ENCODE measurements at places on chromosomes 7 and 10.

- DNase-seq = no peak
Observed at GRCh38 chr10:104429846-104430245, 76.2 kb downstream of the CFAP58 start.

- no peak for DNase-seq
Observed at GRCh38 chr7:158746957-158747356, 42.4 kb upstream of the NCAPG2 start.

DNA sequence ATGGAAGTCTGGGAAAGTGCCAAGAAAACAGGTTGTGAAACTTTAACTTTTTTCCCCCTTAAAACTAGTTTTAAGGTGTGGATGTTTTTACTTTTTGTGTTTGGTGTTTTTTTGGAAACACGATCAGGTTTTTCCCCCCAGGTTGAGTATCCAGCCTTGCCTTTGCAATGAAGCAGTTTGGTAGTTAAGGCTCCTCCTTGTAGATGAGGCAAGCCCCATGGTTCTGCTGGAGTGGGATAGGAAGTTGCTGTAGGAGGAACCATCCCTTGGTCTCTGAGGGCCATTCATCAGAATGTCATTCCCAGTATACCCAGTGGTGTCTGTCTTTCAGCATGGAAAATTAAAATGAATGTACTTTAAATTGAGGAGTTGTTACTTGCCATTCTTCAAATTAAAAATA is 2.7 kb downstream of the CUL1 start:
- no peak for DNase-seq

GRCh38 chr7:31056775-31057346 is 4.8 kb downstream of the ADCYAP1R1 start:
- DNase-seq = no peak

- peak; percentile 19 for DNase-seq
Observed at GRCh38 chr10:132939957-132940790, 2.2 kb downstream of the CFAP46 start.

DNA sequence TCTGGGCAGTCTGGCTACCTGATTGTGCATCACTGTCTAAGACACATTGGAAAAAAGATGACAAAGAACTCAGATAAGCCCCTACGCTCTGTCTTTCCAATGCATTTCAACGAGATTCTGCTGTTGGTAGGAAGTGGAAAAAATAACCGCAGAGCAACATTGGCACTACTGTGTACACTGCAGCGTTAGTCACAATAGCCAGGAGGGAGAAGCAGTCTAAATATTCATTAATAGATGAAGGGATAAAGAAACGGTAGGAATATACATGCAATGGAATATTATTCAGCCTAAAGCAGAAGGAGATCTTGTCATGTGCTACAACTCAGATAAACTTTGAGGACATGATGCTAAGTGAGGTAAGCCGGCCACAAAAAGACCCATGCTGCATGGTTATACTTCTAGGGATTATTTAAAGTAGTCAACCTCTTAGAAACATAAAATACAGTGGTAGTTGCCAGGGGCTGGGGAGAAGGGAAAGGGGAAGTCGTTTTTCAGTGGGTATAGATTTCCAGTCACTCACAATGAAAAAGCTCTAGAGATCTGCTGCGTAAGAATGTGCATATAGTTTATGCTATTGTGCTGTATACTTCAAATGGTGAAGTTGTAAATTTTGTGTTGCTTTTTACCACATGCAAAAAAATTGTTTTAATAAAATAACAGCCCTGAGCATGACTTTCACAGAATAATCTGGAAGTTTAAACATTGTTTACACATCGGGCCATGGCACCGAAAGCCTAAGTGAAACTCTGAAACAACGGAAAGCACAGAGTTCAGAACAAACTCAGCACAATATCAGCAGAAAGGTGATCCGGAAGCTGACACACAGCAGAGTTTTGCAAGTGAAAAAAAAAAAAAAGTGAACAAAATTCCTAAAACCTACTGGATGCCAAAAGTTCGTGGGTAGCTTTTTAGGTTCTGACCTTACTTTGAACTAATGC is 40.1 kb downstream of the ELMO1 start:
- DNase-seq = no peak

- peak; percentile 70 for DNase-seq
Observed at GRCh38 chr10:88995156-88995876, 4.7 kb downstream of the FAS start.

DNA sequence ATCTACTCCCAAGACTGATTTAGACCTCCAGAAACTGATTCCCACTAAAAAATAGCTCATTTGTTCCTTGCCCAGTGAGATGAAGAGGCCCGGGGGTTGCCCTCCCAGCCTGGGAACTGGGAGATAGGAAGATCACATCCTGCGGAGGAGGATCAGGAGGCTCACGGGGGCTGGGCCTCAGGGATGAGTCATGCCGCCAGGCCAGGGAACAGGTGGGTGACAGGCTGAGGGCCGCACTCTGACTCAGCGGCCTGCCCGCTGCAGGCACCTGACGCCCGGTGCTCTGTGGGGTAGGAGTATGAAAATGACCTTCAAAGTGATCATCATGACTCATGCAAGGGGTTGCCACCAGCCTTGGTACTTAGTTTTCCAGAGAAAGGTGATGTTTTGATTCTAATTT is 104.5 kb upstream of the ZPBP start:
- no peak for DNase-seq

DNA sequence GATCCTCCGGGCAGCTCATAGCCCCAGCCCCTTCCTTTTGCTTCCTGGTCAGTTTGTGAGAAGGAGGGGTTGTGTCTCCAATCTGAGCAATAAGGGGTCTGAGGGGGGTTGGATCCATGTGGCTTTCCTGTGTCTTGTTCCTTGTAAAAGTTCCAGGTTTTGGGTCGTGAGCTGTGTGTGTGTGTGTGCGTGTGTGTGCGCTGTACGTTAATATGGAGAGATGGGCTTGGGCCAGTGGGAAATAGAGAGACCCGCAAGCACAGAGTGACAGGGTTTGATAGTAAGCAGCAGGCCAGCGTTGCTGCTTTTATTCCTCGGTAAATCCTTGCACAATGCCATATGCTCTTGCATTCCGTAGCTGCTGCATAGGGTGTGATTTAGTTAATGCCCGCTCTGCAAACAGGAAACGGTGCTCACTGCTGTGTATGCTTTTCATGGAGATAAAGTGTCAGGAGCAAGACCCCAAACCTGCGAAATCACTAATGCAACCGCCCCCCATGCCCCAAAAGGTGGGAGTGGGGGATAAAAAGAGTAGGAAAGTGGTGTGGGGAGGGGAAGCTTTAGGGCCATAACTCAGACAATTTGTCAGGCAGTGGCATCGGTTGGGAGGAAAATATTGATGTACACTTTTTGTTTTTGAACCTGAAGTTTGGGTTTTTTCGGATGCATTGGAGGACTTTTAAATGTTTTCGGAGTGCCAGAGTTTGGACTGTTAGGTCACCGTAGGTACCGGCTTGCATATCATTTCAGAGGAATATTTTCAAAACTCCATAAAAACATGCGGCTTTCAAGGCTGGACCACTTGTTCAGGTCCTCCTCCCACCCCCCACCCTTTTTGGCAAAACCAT is 108.7 kb downstream of the TCF7L2 start:
- DNase-seq = no peak

DNA sequence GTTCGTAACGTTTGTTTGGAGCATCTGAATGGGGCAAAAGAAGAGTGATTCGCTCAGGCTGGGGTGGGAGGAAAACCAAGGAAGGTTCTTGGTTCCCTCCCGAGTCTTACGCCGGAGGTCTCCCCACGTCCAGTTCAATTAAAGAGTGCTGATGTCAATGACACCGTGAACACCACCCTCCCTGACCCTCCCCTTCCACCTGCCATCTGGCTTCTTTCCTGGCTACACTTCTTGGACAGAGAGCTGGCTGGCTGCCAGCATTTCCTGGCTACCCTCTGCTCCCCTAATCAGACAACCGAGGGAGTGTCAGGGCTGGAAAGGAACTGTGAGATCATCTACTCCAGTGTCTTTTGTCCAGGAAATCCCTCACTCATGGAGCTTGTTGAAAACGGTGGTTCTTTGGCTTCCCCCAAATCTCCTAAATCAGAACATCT is 24.1 kb upstream of the FFAR4 start:
- DNase-seq = no peak

DNA sequence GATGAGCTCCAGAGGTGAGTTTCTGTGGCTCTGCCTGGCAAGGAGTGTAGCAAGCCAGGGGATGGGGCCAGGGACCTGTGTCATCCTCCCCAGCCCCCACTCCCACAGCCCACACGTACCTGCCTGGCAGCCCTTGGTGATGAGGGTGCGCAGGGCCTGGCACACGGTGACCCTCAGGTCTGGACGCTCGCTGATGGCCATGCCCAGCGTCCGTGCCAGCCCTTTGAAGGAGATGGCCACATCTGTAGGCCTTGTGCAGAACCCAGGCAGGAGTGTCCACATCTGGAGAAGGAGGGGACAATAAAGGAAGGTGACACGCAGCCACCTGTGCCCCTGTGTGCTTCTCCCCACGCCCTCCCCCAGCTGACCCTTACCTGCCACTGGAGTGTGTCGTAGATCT is 27.7 kb downstream of the RRP12 start:
- no peak for DNase-seq

DNA sequence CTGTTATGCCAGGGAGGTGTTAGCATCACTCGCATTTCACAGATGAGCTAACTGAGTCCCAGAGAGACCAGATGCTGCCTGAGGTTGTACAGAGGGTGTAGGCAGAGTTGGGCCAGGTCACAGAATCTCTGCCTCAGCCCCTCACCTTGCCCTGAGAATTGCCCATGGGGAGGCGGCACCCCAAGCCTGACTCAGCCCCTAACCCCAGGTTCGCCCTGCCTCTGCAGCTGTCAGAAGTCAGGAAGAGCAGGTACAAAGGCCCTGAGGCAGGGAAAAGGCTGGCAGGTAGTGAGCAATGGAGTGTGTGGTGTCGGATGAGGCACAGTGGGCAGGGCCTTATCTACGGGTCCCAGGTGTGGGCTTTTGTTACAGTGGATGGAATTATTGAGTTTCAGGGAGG is 79.4 kb downstream of the MYL10 start:
- no peak for DNase-seq

GRCh38 chr7:84638339-84638697 is 443.7 kb upstream of the SEMA3A start:
- no peak for DNase-seq

- no peak for DNase-seq
Observed at GRCh38 chr7:42494199-42494710, 257.2 kb upstream of the GLI3 start.

DNA sequence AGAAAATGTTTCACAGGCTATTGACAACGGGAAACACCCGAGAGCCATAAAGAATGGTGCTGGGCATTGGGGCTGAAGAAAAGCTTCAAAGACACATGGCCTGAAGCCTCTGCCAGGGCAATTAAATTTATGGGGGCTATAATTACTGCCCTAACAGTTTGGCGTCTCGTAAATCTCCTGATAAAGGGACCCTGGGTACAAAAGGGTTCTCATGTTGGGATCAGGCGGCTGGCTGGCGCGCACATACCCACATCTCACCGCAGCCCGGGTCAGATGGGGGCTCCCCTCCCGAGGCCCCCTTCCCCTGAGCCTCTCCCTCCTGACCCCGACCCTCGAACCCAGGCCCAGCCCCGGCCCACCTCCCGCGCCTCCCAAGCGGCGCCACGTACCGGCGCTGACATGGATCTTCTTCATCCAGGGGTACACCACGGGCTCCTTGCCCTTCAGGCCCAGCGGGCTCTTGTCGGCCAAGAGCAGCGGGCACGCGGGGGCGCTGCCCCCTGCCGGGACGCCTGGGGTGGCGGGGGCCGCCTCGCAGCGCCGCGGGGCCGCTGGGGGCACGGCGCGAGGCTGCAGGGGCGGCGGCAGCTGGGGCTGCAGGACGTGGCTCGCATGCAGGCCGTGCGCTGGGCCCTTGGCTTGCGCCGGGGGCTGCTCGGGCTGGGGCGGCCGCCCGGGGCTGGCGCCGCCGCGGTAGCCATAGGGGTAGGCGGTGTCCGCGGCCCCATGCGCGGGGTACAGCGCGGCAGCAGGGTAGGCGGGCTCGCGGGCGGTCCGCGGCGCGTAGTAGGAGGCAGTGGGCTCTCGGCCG is 623 bp downstream of the HOXA4 start:
- no peak for DNase-seq

DNA sequence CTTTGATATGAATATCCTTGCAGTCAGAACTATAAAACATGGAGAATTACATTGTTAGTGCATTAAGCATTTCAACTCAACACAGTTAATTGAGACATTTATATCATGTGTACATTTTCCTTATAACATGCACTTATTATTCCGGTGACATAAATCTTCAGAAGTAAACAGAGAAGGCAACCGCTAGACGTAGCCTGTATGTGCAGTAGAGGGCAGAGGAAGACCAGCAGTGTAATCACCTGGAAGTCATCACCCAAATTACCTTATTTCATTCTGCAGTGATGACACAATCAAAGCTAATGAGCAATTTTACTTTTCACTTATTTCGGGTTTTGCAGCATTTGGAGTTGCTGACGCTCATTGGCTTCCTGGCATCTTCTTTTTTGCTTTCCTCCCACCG is 394.6 kb downstream of the SDK1 start:
- no peak for DNase-seq

DNA sequence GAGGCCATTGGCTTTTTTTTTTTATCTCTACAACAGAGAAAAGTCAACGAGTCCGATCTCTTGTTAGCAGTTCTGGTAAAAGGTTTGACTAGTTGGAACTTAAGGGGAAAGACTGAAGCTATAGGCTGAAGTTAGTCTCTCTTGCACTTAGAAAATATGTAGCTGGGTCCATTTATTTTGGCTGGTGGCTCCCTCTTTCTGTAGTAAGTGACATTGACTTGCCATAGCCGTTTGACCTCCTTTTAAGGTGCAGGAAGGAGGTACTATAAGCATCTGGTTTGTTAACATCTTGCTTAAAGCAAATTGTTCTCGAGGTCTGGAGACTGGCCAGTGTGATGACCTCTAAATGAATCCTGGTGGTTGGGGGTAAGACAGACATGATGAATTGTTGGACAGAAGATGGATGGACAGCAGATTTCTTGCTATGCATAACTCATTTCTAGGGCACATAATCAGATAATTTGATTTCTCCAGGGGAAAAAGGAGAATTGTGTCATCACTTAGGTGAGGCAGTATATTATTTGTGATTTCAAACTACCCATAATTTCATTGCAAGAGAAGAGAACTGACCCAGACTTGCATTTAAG is 356.3 kb upstream of the GALNT17 start:
- DNase-seq = peak; percentile 29

DNA sequence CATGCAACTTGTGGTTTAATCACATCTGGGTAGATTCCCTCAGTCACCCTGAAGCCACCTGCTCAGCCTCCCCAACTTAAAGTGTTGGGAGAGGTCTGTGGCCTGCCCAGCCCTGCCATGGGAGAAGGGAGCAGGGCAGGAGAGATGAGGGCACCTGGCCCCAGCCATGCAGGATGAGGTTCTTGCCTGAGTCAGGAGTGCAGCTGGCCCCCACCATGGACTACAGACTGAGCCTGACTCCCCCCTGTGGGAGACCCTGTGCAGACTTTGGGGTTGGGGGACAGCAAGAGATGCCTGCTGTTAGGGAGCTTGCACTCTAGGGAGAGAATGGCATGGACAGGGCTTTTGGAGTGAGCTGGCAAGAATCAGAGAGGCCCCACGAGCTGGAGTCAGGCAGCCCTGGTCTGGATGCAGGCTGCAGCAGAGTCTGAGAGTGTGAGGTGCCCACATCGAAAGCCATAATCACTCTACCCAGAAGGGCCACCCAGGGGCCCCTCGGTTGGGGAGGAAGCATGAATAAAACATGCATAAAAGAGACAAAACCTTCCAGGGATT is 34.7 kb upstream of the DPYSL4 start:
- DNase-seq = no peak
